ENCODE measurements at places on chromosomes 13 and 19.

DNA sequence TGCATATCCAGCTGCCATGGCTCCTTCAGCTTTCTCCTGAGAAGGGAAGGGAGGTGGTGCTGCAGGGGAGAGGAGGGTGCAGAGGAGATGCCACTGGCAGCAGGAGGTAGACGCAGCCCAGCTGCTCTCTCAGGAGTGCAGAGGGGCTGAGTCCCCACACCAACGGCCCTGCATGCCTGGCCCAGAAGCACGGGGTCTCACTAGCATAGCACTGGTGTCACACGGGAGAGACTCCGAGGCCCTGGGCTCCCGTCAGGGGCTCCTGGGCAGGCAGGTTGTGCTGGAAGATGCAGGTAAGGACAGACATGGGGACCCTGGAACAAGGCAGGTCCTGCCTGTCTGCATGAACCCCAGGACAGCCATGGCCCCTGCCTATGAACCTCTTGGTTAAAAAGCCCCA, 80.1 kb downstream of the C1QTNF9 start:
- DNase-seq = no peak

- DNase-seq = no peak
These were observed 4.4 kb downstream of the CCDC61 start for GRCh38 chr19:45999653-46000121.

GRCh38 chr13:94703271-94703670, 9.1 kb downstream of the SOX21 start:
- DNase-seq = no peak

- DNase-seq = no peak
These were observed 1.6 kb downstream of the ESD start for GRCh38 chr13:46795321-46795720.

DNA sequence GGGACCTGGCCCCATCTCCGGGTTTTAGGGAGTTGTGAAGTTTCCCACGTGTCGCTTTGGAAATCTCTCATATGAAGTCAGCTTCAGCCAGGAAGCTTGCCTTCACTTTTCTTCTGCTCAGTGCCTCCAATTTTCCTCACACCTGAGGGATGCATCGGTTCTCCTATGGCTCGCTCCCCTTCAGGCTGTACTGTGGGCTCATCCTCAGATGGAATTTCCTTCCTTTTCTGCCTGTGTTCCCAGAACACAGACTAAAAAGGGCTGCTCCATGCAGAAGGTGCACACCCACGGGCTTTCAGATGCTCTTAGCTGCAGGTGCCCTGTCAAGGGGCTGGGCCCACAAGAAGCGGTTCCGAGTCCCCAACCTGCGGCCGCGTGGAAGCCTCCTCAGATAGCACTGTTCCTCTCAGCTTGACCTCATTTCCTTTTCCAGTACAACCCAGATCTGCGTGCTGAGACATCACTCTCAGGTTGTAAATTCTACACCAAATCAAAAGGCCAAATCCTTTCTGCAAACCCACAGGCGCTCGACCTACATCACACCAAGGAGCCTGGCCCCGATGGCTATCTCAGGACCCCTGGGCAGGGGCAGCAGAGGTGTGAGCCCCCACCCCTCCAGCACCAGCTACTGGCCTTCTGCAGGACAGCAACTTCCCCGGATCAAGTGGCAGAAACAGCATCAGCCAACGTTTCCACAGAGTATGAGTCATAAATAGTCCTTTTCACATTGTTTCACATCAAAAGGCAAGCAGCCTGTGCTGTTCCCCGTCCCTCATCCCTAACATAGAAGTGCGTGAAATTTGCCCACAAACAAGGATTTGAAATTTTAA, 275.9 kb downstream of the ZNF536 start:
- DNase-seq = no peak

DNA sequence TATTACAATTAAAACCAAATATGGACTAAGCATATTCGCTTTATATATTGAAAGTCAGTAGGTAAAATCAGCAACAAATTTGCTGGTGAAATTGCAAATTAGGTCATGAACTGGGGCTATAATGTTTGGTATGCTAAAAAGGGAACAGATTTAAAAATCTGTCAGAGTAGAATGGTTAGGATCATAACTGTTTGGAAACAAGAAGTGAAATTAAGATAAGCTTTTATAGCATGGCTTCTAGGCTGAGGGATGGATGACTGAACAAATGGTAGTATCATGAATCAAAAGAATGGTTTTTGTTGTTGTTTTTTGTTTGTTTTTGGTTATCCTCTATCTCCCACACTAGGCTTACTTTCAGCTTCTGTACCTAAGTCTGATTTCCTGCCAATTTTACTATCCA, 1090.4 kb downstream of the PCDH9 start:
- no peak for DNase-seq

- no peak for DNase-seq
These were observed 6.5 kb upstream of the LIPE start for GRCh38 chr19:42433503-42434260.

DNA sequence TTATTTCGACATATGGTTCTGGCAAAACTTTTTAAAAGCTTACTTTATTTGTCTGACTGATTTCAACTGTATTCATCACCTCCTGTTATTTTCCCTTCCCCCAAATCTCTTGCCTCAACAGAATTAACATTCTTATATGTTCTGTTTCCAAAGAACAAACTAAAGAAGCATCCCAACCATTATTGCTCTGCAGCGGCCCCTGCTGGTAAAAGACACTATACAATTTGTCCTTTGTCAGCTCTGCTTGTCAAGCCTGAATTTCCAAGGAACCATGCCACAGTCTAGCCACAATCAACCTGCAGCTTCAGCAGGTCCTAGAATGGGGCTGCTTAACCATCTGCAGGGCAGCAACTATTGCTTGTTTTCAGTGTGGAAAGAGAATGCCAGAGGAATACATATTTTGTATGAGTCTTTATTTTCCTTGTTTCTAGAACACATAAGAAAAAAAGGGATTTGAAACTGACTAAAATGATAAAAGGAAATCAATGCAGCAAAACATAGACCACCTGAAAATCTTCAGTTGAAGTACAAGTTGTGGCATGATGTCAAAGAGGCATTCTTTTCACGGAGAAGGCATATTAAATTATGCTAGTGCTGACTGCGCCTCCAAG, 845.3 kb downstream of the DIAPH3 start:
- peak; percentile 72 for DNase-seq

GRCh38 chr19:45953676-45954075, 20.0 kb downstream of the NOVA2 start:
- DNase-seq = no peak

DNA sequence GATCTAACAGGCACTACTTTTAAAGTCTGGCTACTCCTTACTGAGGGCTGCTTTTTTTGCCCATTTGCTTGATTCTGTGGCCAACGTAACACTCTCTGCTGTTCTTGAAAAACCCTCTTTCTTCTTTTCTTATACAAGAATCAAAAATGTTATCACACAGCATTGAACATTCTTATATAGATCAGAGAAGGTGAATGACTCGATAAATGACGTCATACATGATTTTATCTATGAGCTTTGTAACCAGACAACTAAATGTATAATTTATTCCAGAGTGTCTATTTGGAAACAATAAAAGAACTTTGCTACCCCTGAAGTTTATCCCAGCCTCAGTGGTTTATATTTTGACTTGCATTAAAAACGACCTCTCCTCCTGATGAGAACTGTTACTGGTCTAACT, 12.4 kb downstream of the RFX2 start:
- DNase-seq = no peak

GRCh38 chr19:19457671-19458070, 52.2 kb downstream of the GATAD2A start:
- DNase-seq = no peak

- DNase-seq = no peak
These were observed 13.7 kb upstream of the GPR183 start for GRCh38 chr13:99320693-99321481.

GRCh38 chr13:26821672-26822071, 61.1 kb upstream of the GPR12 start:
- no peak for DNase-seq

DNA sequence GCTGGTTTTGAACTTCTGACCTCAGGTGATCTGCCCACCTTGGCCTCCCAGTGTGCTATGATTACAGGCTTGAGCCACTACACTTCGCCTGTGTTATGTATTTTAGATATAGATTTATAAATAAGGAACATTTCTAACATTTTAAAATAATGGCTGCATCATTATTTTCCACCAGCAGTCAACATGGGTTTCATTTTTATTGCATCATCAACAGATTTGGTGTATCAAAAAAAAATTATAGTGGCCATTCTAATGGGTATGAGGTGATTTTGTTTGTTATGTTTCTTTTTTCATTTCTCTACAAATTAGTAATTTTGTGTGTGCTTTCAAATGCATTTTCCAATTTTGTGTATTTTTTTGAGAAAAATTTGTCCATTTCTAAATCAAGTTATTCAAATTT, 16.2 kb upstream of the ZNF93 start:
- no peak for DNase-seq

- DNase-seq = no peak
These were observed 475.5 kb downstream of the TSHZ3 start for GRCh38 chr19:30873691-30874090.

DNA sequence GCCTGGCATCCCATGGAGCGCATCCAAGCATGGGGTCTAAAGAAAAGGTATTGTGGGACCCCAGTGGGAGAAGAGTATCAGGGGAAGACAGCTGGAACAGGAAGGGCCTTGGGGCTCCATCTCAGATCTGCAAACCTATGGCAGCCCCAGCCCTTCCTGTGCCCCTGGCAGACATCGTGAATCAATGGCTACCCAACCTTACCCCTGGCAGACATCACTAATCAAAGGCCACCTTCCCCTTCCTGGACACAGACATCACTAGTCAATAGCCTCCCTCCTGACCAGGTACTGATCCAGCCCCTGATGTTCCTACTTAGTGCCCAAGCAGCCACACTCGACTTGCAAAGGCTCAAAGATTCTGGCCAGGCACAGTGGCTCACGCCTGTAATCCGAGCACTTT, 15.8 kb downstream of the F2RL3 start:
- no peak for DNase-seq

GRCh38 chr19:41362143-41362847, 1.7 kb downstream of the B9D2 start:
- no peak for DNase-seq

GRCh38 chr13:45300190-45300985, 40.6 kb downstream of the TPT1 start:
- no peak for DNase-seq

DNA sequence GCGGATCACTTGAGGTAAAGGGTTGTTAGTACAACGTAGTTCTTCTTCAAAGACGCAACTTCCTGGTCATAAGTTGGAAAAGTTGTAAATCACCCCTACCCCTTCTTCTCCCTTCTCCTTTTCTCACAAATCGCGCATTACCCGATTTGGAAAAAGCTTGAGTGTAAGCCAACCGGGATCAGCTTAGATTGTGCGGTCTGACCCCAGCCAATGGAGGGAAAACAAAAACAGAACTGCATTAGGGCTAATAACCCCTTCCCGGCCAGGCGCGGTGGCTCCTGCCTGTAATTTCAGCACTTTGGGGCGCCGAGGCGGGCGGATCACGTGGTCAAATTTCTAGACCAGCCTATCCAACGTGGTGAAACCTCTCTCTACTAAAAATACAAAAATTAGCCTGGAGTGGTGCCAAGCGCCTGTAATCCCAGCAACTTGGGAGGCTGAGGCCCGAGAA, 806 bp downstream of the ZNF90 start:
- DNase-seq = no peak

- DNase-seq = no peak
These were observed 17.4 kb upstream of the LILRA2 start for GRCh38 chr19:54556194-54556593.

DNA sequence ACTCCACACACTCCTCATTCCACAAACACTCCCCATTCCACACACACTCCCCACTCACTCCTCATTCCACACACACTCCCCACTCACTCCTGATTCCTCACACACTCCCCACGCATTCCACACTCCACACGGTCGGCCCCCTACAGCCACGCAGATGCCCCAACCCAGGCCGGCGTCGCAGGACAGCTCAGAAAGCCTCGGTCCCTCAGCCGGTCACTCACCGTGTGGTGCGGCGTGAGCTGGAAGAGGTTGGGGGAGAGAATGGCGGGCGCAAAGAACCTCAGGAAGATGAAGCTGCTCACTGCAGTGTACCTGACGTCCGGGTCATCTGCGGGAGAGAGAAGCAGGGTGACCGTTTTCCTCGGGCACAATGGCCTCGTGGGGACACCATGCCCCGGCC, 39.0 kb upstream of the C13orf46 start:
- DNase-seq = no peak

- DNase-seq = no peak
These were observed 75.1 kb downstream of the CYSLTR2 start for GRCh38 chr13:48728876-48729275.

DNA sequence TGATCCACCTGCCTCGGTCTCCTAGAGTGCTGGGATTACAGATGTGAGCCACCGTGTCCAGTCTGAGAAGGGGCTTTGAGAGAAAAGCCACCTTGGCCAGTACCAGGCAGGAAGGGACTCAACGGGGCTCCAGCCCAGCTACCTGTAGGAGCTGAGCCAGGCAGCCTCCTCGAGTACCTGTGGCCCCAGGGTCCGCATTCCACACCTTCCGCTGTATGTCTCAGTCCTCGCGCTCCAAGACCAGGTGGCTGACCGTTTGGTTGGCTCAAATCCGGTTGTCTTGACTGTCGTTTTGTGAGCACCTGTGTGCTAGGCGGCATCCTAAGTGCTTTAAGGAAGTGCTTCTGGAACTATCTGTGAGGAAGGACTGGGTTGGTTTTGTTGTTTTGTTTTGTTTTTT, 16.2 kb downstream of the MARK4 start:
- DNase-seq = no peak

GRCh38 chr13:25432691-25433090, 60.9 kb downstream of the ATP8A2 start:
- peak; percentile 39 for DNase-seq

GRCh38 chr13:23456437-23457210, 23.1 kb upstream of the SACS start:
- DNase-seq = no peak

GRCh38 chr19:42255766-42256745, 1.1 kb upstream of the ERF start:
- DNase-seq = peak; percentile 71

- DNase-seq = no peak
These were observed 86.9 kb downstream of the HSPH1 start for GRCh38 chr13:31074756-31075155.

GRCh38 chr19:38223119-38223523, 901 bp downstream of the DPF1 start:
- no peak for DNase-seq

- no peak for DNase-seq
These were observed 10.8 kb downstream of the F2RL3 start for GRCh38 chr19:16899566-16900075.
